SJSA1 (cell line): ENCODE measurements at places on chromosomes 2 and 18.

DNA sequence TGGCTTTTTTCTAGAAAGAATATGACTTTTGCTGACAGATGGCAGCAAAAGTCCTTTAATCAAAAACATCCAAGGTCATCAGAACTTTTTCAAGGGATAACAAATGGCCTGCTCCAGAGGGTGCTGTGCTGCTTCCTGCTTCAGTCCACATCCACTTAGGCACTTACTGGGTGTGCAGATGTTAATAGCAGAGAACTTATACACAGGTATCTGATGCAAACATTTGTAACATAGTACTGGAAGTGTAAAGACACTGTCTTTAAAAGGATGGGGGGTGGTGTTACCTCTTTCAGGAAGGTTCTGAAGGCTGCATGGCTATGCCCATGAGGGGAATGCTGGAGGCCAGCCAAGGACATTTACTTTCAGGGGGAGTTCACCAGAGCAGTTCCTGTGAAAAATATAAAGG, 5.5 kb downstream of the HOXD8 start:
- peaks cover 13% of the 10 kb centered on the region for H3K36me3 ChIP-seq
- H3K4me3 ChIP-seq = no peak overlapping the region
- peak; percentile 36 for DNase-seq

DNA sequence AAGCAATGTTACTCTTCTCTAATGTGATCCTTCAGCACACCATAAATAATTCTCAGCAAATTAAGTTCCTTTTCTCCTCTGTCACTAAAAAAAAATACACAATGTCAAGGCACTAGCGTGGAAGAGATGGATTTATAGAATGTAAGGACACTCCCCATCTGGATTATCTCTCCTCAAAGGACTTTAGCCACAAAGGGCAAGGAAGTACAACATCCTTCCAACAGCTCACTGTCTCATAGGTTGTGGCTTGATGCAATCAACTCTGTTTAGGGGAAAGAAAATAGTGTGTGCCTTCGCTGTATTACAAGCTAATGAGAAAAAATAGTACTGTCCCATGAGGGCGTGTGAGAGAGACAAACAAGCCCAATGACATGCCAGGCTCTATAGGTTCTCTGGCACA, 129.1 kb upstream of the DNMT3A start:
- no peaks in the 10 kb centered on the region for H3K27me3 ChIP-seq
- H3K36me3 ChIP-seq = no peaks in the 10 kb centered on the region
- H3K4me3 ChIP-seq = no peak overlapping the region
- no peak for DNase-seq

DNA sequence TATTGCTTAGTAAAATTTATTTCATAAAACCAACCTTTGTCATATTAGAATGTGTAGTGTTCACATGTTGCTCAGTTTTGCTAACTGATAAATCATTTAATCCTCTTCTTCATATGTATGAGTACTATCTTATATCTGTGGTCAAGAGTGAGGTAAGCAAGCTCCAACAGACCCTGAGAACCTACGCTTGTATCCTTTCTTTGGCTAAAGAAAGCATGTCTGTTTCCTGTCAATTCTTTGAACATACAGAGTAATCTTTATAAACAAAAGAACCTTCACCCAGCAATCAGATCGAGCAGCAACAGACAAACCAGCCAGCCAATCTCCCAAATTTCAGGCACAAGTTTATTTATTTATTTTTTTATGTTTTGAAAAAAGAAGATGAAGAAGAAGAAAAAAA, 6.4 kb downstream of the ADCYAP1 start:
- no peak overlapping the region for H3K4me3 ChIP-seq
- H3K4me1 ChIP-seq = peaks cover 10% of the 10 kb centered on the region
- no peak for DNase-seq
- no peaks in the 10 kb centered on the region for H3K36me3 ChIP-seq

DNA sequence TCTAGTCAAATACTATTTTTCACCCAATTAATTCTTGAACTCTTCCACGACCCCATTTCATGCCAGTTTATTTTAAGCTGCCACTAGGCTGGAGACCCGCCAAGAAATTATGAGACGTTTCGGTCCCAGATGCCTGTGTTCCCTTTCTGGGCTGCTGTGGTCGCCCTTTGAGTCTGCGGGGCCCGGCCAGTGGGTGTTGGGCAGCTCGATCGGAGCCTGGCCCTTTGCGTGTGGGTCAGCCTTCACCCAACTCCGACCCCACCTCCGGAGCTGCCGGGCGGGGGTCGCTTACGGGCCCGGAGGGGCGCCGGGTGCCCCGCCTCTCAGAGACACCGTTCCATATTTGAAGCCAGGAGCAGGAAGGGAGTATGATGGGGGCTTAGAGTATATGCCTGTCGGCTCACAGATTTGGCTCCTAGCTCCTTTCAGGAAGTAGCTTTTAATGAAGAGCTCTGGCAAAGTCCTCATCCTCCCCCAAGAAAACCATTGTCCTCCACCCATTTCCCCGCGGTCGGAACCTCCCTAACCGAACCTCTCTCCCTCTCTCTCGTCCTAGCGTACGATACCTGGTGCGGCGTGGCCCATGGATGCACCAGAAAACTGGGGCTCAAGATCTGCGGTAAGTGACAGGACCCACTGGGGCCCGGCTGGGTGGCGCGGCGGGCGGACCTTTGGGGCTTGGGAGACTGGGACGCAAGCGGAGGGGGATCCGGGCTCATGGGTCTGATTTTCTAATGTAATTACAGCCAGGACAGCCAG, 5.0 kb downstream of the GAD1 start:
- H3K27me3 ChIP-seq = peaks cover 30% of the 10 kb centered on the region
- H3K27ac ChIP-seq = no peak overlapping the region
- H3K4me1 ChIP-seq = peaks cover 19% of the 10 kb centered on the region
- no peak overlapping the region for H3K4me3 ChIP-seq
- H3K36me3 ChIP-seq = no peaks in the 10 kb centered on the region
- no peak for DNase-seq

GRCh38 chr2:55056024-55056521, 5.8 kb upstream of the RTN4 start:
- H3K4me1 ChIP-seq = peaks cover 11% of the 10 kb centered on the region
- peak; percentile 30 for DNase-seq

- no peak overlapping the region for H3K4me3 ChIP-seq
- no peak for DNase-seq
- no peaks in the 10 kb centered on the region for H3K27me3 ChIP-seq
- H3K27ac ChIP-seq = no peak overlapping the region
- H3K4me1 ChIP-seq = no peaks in the 10 kb centered on the region
These were observed 547.4 kb downstream of the SLC4A3 start for GRCh38 chr2:220174826-220175225.

DNA sequence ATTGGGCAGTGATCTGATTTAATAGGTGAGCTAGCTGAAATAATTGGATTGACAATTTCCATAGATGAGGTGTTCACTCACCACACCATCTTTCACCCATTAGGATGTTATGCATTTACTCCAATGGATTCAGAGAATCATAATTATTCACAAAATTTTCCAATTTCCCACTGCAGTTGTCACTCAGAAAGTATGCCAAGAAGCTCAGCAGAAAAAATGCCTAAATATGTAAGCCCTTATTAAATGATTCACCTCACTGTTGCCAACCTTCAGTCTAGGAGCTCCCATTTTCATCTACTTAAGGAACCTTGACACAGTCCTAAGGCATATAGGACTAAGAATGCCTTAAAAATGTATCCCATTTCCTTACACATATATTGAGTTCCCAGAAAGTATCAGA, 94.3 kb downstream of the MBD2 start:
- no peak overlapping the region for H3K27ac ChIP-seq
- DNase-seq = no peak
- H3K36me3 ChIP-seq = no peaks in the 10 kb centered on the region
- no peaks in the 10 kb centered on the region for H3K27me3 ChIP-seq
- no peaks in the 10 kb centered on the region for H3K4me1 ChIP-seq

DNA sequence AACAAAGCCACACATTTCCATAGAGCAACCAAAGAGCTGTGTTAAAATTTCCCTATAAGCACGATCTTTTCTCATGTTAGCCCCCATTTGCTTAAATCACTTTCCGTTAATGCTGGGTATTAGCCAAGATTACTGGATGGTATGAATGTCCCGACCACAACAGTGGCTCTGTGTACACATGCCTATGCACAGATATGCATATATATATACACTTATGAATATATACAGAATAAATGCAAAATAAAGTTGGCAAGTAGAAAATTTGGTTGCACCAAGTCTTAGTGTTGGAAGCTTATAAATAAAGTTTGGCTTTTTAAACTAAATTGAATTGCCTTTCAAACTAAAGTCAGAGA, 265.9 kb upstream of the ETAA1 start:
- H3K36me3 ChIP-seq = no peaks in the 10 kb centered on the region
- H3K4me3 ChIP-seq = no peak overlapping the region
- no peaks in the 10 kb centered on the region for H3K27me3 ChIP-seq
- no peaks in the 10 kb centered on the region for H3K4me1 ChIP-seq

- no peak overlapping the region for H3K27ac ChIP-seq
- H3K36me3 ChIP-seq = no peaks in the 10 kb centered on the region
- H3K4me3 ChIP-seq = no peak overlapping the region
- H3K27me3 ChIP-seq = no peaks in the 10 kb centered on the region
- peaks cover 19% of the 10 kb centered on the region for H3K4me1 ChIP-seq
These were observed 112.4 kb upstream of the CAB39 start for GRCh38 chr2:230600285-230600684.

DNA sequence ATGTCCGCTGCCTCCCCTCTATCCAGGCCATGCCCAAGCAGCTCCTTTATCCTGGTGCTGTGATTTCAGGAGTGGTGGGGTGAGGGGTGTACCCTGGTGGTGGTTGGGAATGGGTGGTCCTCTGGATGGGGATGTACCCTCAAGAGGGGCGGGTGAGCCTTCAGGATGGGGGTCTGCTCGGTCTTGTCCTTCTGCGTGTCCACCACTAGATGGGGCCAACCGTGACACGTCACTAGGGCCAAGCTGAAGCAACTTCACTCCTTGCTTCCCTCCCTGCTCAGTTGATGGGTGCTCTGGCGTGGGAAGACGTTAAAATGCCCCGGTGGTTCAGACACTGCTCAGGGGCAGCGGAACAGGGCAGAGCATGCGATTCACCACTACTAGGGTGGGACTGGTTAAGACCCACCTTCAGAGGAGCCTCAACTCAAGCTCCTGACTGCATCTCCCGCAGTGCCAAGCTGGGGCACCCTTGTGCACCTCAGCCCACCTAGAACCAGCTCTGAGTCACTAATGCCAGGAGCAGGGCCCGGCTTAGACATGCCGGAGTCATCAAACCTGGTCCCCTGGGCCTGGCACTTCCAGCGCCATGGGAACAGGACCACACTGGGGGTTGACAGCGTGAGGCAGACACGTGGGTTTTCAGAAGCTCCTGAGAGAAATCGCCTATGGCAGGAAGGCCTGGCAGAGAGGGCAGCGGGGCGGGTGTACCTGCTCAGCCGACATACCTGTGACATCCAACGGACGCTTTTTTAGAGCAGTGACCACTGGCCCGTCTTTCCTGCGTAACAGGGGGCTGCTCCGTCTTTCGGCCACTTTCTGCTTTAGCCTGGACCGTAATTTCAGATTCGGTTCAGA, 256.7 kb downstream of the HDAC4 start:
- H3K36me3 ChIP-seq = peaks cover 17% of the 10 kb centered on the region
- H3K27me3 ChIP-seq = no peaks in the 10 kb centered on the region
- DNase-seq = peak; percentile 60
- H3K4me3 ChIP-seq = no peak overlapping the region
- no peak overlapping the region for H3K27ac ChIP-seq
- H3K4me1 ChIP-seq = peaks cover 47% of the 10 kb centered on the region

- no peaks in the 10 kb centered on the region for H3K36me3 ChIP-seq
- no peak for DNase-seq
- no peaks in the 10 kb centered on the region for H3K27me3 ChIP-seq
- H3K4me3 ChIP-seq = no peak overlapping the region
- peaks cover 14% of the 10 kb centered on the region for H3K4me1 ChIP-seq
These were observed 88.7 kb downstream of the NEDD4L start for GRCh38 chr18:58132595-58133261.

DNA sequence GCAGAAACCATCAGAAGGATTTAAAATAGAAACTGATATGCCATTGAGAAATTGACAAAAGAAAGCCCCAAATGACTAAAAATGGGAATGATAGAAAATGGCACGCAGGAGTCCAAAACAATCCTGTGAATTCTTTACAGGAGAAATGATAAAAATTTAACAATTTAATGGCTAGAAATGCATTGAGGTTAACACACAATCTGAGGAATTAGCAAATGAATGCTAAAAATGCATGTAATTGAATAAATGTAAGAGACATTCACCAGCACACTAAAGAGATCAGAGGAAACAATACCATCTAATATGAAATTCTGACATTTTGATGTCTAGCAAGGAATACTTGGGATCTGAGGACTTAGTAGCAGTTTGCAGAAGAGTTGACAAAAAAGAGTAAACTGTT, 37.0 kb downstream of the MARCHF4 start:
- no peak overlapping the region for H3K27ac ChIP-seq
- H3K4me1 ChIP-seq = peaks cover 19% of the 10 kb centered on the region
- no peak for DNase-seq
- H3K4me3 ChIP-seq = no peak overlapping the region
- no peaks in the 10 kb centered on the region for H3K36me3 ChIP-seq
- no peaks in the 10 kb centered on the region for H3K27me3 ChIP-seq

GRCh38 chr2:204824751-204825453, 279.6 kb downstream of the PARD3B start:
- DNase-seq = peak; percentile 45
- 0 out of 2 replicates have a peak overlapping the region, but pooled peaks have one; percentile 17 for H3K27ac ChIP-seq
- H3K4me3 ChIP-seq = no peak overlapping the region
- H3K4me1 ChIP-seq = peaks cover 15% of the 10 kb centered on the region

DNA sequence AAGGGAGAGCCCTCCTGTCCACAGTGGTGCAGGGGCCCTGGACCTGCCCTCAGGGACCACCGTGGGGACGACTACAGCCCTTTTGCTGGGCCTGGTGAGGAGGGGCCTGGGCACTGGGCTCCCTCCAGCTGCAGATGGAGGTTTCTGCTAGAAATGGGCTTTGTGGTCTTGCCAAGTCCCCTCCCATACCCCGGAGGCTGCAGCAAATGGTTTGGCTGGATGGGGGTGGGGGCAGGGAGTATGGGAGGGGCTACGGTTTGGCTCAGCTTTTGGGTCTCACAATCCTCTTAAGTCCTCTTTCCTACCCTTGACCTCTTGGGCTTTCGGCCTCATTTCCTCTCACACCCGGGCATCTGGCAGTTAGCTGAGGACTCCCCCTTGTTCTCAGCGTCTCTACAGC, 21.7 kb downstream of the TET3 start:
- H3K27me3 ChIP-seq = no peaks in the 10 kb centered on the region
- H3K4me3 ChIP-seq = no peak overlapping the region
- no peaks in the 10 kb centered on the region; the same call in 1 of the 2 replicates for H3K36me3 ChIP-seq
- H3K4me1 ChIP-seq = peaks cover 19% of the 10 kb centered on the region

DNA sequence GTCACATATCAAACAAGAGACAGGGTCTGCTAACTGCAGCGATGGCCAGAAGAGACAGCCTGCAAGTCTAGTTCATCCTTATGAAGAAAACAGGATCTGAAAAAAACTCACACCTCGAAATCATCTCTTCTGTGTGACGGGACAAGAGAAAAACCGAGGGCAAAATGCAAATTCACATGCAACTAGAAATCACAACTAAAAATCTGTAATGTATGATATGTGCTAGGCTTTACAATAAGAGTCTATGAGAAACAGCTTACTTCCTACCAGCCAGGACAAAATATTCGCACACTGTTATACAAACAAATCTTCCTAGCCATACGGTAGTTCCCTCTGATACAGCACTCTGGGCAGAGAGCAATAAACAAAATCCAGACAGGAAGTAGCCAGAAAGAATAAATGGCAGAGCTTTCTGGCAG, 48.8 kb downstream of the ANKRD44 start:
- H3K4me1 ChIP-seq = peaks cover 27% of the 10 kb centered on the region
- no peak overlapping the region for H3K4me3 ChIP-seq
- peak overlapping the region; percentile 43 for H3K27ac ChIP-seq
- peak; percentile 57 for DNase-seq
